ENCODE measurements at places on chromosomes 6 and 20.

- no peak for DNase-seq
Observed at GRCh38 chr20:25000268-25000801, 7.8 kb upstream of the APMAP start.

- no peak for DNase-seq
Observed at GRCh38 chr6:112362027-112362795, 15.1 kb downstream of the RFPL4B start.

GRCh38 chr6:132354517-132355167 is 46.6 kb downstream of the MOXD1 start:
- no peak for DNase-seq

GRCh38 chr6:146937316-146937715 is 266.9 kb upstream of the STXBP5 start:
- DNase-seq, result no peak

DNA sequence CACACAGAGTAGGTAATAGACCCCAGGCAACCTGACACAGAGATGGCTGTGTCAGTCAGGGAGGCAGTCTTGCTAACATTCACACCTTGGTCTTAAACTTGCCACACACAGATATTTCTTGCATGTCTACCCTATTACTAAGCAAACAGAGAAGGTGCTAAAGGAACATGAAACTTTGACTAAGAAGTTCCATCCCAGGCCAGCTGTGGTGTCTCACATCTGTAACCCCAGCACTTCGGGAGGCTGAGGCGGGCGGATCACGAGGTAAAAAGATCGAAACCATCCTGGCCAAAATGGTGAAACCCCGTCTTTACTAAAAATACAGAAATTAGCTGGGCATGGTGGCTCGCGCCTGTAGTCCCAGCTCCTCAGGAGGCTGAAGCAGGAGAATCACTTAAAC is 222.4 kb upstream of the JARID2 start:
- no peak for DNase-seq

- no peak for DNase-seq
Observed at GRCh38 chr6:149209871-149210775, 107.4 kb upstream of the TAB2 start.

- no peak for DNase-seq
Observed at GRCh38 chr20:51428401-51429143, 113.9 kb downstream of the NFATC2 start.

GRCh38 chr6:52666071-52666470 is 4.8 kb upstream of the TMEM14A start:
- no peak for DNase-seq

GRCh38 chr6:143166247-143166695 is 105.6 kb downstream of the AIG1 start:
- no peak for DNase-seq

GRCh38 chr6:72770959-72771358 is 149.1 kb downstream of the KCNQ5 start:
- DNase-seq, result no peak

DNA sequence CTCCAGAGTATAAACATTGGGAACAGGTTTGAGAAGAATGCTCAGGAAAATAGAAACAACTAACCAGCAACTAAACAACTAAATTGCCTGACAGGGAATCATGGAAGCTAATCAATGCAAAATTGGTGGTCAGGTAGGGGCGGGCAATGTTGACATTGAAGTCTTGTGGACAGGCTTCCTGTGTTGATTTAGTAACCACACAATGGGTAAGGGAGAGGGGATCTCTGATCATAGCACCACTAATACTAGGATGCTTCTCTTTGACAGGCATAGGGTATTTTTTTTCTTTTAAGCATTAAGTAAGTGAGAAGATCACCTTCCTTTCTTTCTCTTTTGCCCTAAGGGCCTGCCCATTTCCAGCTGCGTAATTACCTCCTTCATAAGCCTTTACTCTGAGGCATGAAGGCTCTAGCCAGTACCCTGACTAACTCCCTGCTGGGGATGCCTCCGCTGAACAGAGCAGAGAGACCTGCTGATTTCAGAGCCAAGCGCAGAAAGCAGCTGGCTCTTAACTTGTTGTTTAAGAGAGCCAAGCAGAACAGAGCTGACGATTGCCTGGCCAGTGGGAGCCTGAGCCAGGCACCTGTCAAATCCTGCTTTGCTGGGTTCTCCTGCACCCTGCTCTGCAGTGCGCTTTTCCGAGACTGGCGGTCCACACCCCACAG is 118.7 kb downstream of the BMP2 start:
- no peak for DNase-seq

DNA sequence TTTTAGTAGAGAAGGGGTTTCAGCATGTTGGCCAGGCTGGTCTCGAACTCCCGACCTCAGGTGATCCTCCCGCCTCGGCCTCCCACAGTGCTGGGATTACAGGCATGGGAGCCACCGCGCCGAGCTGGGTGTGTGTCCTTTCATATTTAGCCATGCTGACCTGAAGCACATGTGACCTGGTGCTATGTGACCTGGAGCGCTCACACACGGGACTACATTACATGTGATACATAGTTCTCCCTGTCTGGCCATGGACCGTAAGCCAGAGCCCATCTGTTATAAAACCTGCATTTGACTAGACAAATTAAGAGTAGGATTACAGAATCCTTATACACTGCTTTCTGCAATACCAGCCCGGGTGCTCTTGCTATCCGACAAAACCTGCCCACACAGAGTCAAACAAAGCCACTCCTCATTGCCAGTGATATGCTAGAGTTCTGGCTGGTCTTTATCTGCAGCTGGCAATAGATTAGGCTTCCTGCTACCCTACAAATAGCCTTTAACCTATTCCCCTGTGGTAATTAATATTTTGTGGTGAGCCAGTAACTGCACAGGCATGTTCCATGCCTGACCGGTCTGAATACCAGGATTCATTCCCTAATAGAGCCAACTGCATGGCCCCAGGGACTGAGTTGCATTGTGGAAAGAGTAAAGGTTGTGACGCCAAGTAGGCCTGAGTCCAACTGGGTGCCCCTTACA is 26.3 kb upstream of the FAM50B start:
- no peak for DNase-seq

DNA sequence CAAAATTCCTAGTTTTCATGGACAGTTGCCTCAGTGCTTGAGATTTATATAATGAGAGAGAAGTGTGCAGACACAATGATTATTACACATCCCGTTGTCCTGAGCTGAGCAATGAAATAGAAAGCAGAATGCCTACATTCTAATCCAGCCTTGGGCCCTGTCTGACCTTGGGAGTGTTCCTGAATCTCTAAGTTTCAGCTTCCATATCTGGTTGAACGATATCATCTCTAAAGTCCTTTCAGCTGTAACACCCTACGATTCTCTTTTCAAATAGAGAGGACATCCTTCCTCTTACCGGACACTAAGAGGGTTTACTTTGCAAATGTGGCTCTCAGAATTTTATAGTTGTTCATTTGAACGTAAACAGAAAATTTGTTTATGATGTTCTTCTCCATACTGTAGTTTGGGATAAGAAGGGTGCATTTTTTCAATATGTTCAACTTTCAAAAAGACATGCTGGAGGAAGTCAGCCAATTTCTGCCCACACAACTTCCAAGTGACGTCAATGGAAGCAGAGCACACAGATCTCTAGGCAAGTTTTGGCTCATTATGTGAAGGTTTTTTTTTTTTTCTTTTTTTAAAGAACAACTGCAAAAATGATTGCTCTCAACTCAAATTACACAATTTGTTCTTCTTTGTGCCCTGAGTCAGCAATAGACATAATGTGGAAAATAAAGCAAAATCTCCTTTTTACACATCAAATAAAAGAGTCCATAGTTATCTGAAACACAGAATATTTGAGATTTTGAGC is 50.4 kb downstream of the PDE7B start:
- DNase-seq, result no peak

GRCh38 chr6:106421496-106421895 is 61.0 kb downstream of the CRYBG1 start:
- DNase-seq, result no peak

DNA sequence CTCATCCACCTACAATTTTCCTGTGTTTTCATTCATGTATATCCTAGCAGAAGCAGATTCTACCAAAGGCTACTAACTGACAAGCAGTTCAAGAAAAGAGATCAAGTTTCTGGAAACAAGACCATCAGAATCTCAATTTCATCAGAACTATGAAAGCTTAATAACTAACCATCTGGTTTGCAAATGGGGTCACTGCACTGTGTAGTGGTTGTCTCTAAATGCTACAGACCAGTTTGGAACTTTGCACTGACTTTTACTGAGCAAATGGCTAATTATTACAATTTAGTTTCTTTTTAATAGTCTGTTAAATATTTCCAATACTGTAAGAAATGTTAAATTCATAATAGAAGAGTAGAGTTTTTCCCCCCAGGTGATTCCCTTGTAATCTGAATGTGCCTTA is 64.5 kb downstream of the REPS1 start:
- DNase-seq, result no peak

GRCh38 chr6:150712505-150713252 is 113.0 kb downstream of the PLEKHG1 start:
- DNase-seq, result no peak

DNA sequence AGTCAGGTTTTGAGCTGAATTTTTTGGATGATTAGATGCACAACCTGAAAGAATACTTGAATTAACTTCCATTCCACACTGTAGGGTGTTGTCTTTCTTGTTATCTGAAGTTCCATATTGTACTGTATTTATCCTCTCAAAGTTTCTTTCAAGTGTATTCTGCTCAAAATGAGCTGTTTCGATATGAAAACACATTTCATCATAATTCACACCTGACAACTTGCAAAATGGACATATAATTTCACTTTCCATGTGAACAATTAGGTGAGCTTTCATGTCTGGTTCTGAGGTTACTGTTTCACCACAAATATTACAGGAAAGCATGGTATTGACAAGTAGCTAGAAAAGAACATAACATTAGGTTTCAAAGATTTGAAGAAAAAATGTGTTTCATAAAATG is 1.7 kb downstream of the ZUP1 start:
- no peak for DNase-seq

DNA sequence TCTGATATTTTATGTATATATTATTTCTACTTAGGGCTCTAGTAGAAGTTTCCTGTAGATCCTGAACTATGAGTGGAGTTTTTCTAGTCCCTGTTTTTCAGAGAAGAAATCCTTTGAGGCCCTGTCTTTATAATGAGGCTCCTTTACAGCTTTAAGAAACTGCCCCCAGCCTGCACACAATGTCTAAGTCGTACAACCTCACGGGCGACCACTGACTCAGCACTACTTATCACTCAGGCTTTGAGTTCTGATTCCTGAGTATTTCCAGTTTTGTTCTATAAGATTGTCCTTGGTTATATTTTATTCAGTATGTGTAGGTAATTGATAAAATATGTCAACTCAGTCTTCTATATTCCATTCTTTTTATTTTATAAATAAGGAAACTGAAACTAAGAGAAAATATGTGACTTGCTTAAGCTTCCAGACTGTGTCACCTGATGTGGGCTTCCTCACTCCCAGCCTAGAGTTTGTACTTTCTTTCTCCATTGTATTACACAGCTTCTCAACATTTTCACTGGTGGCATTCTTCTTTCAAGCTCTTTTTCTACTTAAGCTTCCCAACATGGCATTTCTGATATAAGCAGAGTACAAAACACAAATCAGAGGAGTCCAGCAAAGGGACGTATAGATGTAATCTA is 167.0 kb downstream of the TBX18 start:
- DNase-seq, result no peak

DNA sequence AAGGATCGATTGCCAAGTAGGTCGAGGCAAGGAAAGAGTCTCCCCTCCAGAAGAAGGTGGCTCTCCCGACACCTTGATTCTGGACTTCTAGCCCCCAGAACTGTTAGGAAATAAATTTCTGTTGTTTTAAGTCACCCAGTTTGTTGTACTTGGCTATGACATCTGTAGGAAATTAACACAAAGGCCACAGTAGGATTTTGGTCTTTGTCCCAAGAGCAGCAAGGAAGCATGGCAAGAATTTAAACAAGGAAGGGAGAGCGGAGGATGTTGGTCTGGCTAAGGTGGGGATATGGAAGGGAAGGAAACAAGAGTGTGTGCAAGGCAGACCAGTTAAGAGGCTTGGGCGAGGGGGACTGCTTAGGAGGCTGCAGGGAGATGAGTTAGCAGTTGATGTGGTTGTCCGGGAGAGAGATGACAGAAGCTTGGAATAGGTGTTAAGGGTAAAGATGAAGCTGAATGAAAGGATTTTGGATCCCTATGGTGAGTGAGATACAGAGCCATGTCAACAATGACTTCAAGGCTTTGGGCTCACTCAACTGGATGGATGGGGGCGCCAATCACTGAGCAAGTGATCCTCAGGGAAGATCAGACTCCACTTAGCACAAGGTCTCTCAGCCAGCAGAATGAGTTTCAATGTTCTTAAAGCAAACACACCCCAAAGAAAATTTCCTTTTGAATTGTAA is 140.5 kb upstream of the ZNF217 start:
- no peak for DNase-seq

DNA sequence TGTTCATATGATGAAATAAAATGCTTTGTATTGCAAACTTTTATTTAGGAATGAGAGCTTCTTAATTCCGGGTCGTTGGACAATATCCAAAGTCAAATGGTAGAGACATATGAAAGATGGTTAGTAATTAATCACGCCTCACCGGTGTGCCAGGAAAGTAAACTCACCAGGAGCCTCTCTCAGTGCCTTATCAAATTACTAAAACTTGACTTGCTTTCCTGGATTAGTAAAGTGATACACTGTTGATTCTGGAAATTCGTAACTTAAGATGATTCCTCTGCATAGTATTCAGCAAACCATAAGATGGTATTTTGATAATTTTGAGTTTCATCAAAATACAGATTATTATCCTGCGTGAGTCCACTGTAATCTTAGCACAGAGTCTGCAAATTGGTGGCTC is 115.2 kb downstream of the PAX1 start:
- DNase-seq, result no peak

DNA sequence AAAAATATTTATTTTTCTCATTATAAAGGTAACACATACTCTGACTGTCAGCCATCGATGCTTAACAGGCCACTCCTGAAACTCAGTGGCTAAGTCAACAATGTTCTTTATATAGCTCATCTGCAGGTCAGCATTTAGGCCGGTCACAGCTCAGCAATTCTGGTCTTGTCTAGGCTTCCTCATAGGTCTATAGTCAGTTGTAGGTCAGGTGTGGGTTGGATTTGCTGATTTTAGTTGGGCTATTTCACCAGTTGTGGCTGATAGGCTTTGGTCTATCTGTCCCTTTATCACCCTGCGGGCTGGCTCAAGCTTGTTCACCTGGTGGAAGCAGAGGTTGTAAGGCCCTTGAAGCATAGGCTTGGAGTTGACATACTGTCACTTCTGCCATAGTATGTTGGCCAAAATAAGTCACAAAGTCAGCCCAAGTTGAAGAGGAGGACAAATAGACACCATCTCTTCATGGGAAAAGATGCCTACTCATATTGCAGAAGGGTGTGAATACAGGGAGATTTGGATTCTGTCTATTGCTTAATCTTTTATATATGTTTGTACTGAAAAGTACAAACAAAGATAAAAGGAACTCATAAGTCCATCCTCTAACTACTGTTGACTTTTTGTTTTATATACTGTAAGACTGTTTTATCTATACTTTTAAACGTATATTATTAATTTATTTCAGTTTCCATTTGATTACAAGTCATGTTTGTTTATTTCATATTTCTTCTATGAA is 75.0 kb downstream of the BCKDHB start:
- no peak for DNase-seq

Measured in stimulated activated CD4-positive, alpha-beta T cell treated with anti-CD3 and anti-CD28 coated beads, Interleukin-1b, Interleukin-23, amount 100 ng/mL, for 1 hour (primary cell).